Fibroblast of skin of right quadriceps (primary cell): ENCODE measurements at places on chromosomes 5 and 9.

DNA sequence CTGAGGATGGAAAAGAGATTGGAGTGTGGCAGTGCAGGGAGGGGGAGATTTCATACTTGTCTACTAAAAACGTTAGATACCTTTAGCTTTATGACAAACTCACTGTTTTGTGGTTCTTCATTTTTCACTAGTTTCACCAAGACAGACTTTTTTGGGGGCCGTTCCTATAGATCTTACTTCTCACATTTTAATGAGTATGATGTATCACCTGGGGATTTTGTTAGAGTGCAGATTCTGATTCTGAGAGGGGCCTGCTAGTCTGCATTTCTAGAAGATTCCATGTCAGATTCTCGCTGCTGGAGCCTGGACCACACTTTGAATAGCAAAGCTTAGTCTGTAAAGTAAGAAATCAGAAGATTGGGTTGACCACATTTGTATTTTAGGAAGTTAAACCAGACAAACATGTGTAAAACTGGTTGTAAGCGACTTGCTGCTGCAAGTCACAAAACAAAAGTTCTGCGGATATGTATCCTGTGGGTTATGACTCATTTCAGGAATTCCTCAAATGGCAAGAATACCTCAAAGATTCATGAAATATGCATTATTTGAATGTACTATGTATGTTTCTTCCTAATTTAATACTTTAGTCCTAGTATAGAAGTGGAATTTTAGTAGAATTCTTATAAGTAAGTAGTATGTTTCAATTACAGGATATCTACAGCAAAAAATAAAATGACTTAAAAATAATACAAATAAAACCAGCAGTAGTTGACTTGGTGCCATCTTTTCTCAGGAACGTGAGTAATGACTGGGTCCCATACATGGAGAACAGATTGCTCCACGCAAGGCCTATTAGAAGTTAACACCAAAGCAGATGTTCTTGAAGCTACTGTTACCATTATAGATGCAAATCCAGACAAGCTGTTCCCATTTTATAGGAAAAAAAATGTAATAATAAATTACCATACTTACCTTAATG, 27.8 kb downstream of the NFIL3 start:
- peak; percentile 94 for DNase-seq

DNA sequence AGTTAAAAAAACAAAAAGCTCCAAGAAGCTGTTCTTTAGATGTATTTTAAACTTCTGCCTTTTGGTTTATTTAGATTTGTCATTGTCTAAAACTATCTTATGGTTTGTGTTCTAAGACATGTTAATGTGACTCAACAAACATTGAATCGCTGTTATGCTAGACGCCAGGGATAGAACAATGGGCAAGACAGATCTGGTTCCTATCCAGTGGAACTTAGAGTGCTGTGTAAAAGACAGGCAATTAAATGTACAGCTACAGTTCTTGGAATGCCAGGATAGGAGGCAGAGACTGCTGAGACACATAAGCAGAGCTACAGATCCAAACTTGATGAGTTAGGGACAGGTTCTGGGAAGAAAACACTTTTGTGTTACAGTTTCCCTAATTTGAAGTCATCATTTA, 22.4 kb downstream of the LYRM7 start:
- peak; percentile 9 for DNase-seq

GRCh38 chr5:142176255-142176654, 67.7 kb downstream of the NDFIP1 start:
- no peak for DNase-seq

DNA sequence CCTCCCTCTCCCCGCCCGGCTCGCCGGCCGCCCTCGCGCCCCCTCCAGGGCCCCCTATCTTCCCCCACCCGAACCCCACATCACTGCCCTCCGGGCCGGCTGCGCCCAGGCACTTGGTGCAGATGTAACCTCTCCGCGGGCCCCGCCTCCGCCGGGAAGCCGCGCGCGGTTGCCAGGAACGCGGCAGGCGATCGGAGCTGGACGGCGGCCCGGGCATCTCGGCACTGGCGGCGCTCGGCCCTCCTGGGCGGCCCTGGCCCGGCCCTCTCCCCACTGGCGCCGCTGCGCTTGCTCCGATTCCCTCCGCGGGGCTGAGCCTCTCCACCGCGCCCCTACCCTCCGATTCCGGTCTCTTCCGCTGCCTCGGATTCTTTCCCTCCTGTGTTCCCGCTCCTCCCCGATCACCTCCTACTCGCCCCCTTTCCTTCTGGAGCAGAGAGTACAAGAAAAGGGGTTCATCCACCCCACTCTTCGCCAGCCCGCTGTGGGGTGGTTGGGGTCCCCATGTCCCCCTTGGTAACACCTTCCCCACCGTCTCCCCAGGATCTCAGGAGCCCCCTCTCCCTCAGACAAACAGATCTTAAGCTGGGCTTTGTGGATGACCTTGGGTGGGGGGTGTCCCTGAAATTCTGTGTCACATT, 70.6 kb downstream of the C9orf50 start:
- peak; percentile 84 for DNase-seq
